ENCODE measurements at places on chromosomes 11 and 22.
A peak's percentile ranks its signal among the peaks of the same experiment; 100 is the strongest.

DNA sequence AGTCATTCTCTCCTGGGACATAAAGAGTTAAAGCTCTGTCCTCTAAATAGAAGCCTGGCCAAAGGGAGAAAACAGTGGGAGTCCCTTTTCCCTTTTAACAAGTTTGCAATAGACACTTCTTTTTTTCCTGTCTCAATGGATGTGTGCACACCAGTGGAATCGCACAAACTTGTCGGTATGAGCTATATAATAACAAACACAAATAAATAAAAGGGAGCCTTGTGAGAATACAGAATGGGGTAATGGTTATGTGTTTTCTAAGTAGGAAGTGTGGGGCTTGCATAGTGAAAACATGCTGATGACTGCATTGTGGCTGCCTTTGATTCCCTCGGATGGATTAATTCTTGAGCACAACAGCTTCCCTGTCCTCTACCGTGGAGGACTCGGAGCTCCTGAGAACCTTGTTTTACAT lies 131.9 kb downstream of the WNT7B start:
- no peak for DNase-seq

DNA sequence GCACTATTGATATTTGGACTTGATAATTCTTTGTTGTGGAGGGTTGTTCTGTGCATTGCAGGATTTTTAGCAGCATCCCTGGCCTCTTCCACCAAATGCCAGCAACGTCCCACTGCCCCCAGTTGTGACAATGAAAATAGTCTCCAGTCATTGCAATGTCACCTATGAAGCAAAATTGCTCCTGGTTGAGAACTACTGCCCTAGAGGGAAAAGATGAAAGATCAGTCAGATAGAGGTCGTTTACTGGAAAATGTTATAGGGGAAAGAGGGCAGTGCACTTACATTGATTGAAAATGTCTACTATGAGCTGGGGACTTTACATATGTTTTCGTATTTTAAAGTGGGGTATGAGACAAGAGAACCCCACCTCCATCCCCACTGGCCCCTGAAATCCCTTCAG lies 77.1 kb upstream of the FAM181B start:
- DNase-seq, result no peak

GRCh38 chr22:24703101-24703500 lies 71.4 kb downstream of the PIWIL3 start:
- DNase-seq, result no peak

DNA sequence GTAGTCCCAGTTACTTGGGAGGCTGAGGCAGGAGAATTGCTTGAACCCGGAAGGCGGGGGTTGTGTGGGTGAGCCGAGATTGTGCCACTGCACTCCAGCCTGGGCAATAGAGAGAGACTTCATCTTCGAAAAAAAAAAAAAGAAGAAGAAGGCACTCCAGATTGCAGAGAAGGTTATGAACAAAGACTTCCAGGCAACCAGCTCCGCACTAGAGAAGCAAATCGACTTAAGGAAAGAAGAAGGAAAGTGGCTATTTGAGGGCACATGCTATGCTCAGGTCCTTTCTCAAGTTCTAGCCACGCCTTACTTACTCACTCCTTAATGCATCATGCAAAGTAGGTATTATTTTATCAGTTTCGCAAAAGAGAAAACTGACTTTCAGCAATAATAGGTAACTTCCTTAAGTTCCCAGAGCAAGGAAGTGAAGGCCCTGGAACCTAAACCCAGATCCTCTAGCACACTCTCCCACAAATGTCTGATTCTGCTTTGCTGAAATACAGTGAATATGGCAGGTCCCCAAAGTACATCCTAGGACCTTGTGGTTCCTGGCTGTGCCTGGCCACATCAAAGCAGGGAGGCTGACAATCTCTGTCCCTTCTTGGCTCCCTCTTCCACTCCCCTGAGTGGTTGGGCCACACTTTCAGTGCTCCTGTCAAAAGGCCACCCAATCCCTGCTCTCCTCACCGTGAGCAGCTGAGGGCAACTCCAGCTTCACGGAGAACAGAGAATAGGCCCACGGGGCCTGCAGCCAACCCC lies 14.2 kb downstream of the CD3E start:
- no peak for DNase-seq

DNA sequence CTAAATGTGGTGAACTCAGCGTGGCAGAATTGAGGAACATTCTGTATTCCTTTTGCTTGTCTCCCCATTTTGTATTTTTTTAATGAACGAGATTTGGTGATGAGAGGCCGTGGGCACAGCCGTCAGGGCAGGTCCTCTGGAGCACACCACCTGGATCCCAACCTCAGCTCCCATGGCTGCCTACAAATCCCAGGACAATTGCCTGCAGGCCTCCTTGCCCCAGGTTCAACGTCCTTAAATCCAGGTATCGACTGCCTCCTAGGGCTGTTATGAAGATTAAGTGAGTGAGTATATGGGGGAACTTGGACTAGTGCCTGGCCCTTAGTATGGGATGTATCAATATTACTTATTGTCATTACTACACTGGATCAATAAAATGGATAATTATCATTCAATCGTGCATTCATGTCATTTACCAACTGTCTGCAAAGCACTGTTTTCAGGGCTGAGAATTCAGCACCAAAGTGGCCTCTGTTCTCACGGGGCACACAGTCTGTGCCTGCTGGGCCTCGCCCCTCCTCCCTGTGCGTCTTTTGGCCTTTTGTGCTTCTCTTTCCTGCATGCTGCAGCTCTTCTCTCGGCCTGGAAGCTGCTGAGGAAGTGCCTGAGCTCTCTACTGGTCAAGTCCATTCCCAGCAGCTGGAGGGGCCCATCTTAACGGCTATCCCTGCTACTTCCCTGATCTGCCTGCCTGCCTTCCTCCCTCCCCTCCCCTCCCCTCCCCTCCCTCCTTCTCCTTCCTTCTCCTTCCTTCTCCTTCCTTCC lies 1343.7 kb downstream of the BRD1 start:
- DNase-seq, result no peak

DNA sequence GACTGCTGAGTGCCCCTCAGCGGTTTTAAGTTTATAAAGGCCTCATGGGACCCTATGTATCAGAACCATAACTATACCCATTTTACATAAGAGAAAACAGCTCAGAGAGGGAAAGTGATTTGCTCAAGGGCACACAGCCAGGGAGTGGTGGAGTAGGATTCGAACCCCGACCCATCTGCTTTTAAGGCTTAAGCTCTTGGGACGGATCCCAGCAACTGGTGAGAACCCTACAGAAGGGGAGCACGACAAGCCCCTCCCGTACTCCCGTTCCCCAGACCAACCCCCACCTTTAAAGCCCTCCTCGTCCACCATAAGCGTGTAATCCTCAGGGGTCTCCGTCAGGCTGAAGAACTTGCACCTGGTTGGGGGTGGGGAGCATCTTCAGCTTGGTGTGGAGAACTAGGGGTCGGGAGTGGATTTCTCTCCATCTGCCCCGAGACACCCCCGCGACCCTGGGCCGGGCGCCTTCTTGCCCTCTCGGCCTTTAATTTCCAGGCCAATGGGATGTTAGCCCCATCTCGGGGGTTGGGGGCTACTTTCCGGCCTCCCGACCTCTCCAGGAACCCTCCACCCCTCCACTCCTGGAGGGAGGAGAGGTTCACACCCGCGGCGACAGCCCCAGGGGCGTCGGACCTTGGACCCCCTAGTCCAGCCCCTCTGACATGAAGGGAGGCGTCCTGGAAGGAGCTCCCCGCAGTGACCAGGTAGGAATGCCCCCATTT lies 725 bp downstream of the CASTOR1 start:
- DNase-seq, result no peak

GRCh38 chr11:23206741-23207336 lies 346.6 kb upstream of the CCDC179 start:
- DNase-seq, result no peak

GRCh38 chr22:34986523-34986922 lies 79.4 kb upstream of the ISX start:
- no peak for DNase-seq

- DNase-seq, result no peak
Measured at GRCh38 chr11:45927684-45928413, 5.4 kb downstream of the LARGE2 start.

GRCh38 chr11:66363187-66363601 lies 8.4 kb downstream of the SLC29A2 start:
- no peak for DNase-seq

- DNase-seq, result no peak
Measured at GRCh38 chr11:117075186-117075585, 23.0 kb downstream of the SIK3 start.

DNA sequence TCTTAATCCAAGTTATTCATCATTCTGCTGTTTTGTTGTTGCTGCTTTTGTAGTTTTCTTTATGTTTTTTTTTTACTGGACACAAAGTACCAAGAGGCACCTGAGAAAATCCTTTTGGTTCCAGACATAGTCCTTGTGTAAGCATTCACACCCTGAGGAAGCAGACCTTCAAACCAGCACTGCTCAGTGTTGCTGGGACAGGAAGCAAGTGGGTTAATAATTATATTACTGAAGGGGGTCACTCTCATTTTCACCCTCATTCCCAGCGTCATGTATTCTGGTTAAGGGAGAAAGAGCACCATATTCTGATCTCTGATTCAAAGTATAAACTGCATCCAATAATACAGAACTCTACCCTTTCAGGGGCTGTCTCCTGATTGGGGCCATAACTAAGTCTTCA lies 5.9 kb upstream of the ALKBH3 start:
- DNase-seq, result no peak

GRCh38 chr11:14114269-14114668 lies 151.7 kb downstream of the SPON1 start:
- no peak for DNase-seq

DNA sequence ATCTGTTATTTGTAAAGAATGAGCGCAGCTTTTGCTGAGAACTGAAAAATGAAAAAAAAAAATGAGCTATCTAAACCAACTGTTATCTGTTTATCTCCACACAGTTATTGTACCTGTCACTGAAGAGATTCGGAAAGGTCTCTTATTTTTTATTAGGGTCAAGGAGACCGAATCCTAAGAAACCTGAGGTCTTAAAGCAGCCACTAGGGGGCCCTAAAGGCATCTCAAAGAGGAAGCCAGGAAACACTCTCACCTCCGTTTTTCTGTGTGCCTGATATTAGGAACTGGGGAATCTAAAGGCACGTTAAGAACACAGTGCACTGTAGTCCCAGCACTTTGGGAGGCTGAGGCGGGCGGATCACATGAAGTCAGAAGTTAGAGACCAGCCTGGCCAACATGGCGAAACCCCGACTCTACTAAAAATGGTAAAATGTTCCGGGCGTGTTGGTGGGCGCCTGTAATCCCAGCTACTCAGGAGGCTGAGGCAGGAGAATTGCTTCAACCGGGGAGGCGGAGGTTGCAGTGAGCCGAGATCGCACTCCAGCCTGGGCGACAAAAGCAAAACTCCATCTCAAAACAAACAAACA lies 3.5 kb upstream of the LARGE1 start:
- DNase-seq, result peak; percentile 28

GRCh38 chr22:22884010-22884887 lies 3.4 kb upstream of the IGLL5 start:
- peak; percentile 9 for DNase-seq

DNA sequence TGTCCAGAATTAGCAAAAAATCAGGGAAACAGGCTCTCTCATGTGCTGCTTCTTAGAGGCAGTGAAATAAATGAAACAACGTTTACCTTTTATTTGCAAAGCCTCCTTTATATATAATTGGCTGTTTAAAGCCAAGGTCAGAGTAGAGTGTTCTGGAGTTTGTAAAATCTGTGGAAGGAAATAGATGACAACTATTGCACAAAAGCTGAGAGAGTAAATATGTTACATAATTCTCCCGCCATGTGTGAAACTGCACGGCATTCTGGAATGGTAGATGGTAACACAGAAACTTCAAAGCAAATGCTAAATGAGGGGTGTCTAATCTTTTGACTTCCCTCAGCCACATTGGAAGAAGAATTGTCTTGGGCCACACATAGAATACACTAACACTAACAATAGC lies 51.5 kb upstream of the FGF3 start:
- DNase-seq, result no peak

DNA sequence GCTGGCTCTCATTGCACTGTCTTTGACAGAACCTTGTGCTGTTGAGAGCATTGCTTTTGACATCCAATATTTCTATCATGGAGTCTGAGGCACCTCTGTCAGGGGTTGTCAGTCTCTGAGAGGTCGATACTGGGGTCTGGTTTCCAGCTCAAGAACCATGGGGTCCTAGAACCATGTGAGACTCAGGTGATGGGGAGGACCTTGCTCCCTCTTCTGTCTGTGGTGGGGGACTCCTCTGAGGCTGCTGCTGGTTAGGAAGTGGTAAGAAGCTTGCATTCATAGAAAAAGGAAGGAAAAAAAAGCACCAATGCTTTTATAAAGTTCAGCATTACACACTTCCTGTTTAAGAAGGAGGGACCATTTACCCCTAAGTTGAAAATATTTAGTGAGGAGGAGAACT lies 91.8 kb upstream of the CD44 start:
- no peak for DNase-seq

DNA sequence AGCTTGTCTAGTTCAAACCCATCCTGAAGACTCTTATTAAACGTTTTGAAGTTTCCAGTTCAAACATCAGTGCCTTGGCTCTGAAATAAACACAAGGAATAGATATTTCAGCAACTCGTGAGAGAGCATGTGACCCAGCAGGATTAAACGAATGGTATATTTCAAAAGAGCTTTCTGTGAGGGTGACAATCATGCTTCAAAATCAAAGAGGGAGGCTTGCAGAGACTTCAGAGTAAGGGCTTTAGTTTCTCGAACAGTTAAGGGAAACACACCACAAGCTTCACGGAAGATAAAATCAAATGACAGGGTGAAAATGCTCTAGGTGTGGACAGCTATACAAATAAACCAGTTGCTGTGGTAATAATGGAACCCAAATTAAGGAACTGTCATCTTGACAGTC lies 1.4 kb downstream of the HPS4 start:
- no peak for DNase-seq

DNA sequence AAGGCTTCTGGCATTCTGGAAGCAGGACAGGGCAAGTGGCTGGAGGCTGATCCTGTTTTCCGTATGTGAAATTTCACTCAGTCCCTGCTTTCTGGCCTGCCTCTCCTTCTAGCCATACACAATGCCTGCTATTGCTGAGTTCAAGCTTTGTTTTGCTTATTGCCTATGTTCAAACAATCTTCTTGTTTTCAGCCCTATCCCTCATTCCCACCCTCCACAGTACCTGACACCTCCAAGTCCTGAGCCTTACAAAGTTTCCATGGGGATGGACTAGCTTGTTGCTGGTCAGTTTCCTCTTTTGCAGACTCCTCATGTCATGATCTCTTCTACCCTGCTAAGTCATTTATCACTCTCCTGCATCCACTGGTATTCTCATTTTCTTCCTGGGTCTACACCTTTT lies 38.1 kb downstream of the FAM76B start:
- DNase-seq, result no peak

- DNase-seq, result peak; percentile 84
Measured at GRCh38 chr11:32892355-32893092, at the start of gene QSER1. Gene QSER1, plus strand, starts transcription at chr11:32892811. Its CDS starts 315 bp downstream, at chr11:32893126.

DNA sequence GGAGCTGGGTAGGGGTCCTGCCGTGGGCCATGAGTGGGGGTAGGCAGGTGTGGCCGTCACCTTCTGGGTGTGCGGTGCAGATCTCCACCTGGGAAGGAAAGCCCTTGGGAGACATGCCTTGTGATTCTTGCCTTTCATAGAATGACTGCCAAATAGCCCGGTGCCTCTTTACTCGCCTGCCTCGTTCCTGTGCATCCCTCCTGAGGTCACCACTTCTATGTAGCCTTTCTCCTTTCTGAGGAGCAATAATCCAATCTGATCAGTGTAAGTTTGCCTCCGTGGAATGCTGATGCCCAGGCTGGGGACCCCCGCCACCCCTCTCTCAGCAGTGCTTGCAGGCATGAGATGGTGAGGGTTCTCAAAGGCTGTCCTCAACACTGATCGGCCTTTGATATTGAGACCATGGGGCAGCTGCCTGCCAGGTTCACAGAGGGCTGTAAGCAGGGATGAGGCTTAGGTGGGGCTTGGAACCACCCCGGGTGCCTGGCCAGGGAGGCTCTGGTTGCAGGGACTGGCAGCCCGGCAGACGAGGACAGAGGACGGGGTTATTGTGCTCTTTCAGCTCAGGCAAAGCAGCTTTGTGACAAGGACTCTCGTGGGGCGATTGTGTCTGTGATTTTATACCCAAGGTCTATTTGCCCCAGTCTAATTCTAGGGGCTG lies 86.1 kb upstream of the WNT7B start:
- DNase-seq, result no peak
